ENCODE measurements at places on chromosomes 11 and 22.
A peak's percentile ranks its signal among the peaks of the same experiment; 100 is the strongest.

DNA sequence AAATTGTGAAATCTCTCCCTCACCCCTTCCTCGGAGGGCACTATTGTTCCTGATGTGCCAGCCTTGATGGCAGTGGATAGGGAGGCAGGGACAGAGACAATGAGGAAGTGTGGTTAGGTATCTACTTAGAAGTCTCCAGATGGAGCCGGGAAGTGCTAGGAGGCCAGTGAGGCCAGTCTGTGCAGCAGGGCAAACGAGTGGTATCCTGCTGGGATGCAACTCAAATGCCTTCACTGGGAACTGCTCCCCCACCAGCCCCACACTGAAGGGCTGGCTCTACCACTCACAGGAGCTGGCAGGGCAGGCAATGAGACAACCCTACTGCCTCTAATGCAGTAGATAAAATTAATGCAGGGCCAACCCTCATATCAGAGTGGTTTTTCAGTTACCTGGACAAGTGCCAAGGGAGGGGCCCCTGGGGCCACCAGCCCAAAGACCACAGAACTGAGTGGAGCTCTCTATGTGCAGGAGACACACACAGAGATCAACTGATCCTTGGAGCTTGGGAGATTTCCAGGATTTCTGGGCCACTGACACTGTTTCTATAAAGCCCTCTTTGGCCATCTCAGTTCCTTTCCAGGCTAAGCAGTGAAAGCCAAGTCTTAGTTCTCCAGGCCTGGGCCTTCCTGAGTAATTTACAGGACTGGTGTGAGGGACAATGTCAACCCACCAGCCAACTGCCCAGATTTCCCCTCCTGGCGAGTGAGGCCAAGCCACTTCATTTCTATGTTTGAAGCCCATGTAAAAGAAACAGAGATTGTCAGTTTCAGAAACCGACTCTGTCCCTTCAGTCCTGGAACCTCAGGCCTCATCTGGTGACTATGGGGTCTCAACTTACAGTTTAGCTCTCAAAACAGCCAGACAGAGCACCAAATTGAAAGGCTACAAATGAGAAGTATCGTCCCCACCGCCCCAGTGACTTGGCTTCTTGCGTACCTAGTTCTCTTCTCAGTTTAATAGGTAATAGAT lies 4.1 kb downstream of the MIF start:
- DNase-seq = no peak

- no peak for DNase-seq
Observed at GRCh38 chr22:20088263-20088648, 8.2 kb downstream of the DGCR8 start.

DNA sequence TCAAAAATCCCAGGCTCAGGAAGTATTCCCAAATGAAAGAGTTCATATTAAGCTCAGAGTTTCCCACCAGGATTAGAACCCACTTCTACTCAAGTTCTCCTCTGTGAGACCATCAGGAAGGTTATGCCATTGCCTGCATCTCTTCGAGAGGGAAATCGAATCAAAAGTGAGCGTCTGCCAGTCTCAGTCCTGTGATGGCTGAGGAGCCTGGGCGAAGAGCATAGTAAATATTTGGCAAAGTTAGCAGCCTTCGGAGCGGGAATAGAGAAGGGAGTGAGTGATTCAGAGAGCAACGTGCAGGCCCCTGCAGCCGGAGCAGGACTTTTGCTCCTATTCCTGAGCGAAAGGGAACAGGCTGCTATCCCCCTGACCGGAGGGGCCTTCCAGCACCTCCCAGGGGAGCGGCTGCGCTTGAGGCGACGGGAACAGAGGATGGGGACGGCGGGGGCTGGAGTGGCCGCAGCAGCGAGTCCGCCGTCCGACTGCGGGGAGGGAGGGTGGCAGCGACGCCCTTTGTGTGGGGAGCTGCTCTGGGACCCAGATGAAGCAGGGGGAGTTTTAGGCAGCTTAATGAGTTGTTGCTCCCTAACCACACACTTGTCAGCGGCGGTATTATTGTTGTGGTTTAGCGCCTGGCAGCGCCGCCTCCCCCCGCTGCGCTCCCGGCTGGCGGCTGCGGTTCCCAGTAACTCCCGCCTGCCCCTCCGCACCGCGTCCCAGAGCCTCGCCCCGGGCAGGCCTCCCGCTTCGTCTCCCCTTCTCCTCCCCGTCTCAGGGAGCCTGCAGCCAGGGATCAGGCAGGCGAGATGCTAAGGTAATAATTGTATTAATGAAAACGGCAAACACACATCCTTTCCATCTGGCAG lies 21.7 kb upstream of the NRGN start:
- no peak for DNase-seq

GRCh38 chr22:31866918-31867317 lies 77.4 kb upstream of the YWHAH start:
- no peak for DNase-seq

GRCh38 chr11:2581151-2581930 lies 118.5 kb downstream of the KCNQ1OT1 start:
- no peak for DNase-seq

DNA sequence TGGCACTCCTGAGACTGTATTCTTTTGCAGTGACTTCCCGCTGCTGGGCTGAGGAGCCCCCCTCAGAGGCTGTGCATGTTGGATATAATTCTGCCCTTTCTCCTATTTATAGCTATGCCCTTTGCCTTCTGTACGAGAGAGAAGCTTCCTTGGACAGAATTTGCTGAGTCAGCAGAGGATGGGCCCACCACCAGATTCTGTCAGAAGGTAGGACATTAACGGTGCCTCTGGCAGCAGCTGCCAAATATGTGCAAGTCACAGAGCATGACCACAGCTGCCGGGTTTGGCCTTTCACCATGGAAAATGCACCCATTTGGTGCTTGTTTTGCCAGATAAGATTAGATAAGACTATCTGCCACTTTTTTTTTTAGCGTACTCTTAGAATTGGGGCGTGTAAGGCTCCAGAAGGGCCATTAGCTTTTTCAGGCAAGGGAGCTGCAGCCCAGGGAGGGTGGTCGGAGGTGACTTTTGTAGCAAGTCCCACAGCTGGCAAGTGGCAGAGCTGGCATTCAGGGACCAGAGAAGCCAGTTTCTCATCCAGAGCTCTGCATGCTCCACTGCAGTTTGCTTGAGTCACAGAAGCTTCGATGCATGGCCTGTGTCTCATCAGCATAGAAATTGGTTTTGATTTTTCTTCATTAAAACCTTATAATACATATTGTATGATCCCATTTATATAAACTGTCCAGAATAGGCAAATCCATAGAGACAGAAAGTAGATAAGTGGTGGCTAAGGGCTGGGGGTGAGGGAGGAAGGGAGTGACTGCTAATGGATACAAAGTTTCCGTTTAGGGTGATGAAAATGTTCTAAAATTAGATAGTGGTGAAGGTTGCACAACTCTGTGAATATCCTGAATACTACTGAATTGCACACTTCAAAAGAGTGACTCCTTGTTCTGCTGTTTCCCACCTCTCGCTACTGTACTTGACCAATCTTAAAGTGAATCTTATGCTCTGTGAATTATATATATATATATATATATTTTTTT lies 15.8 kb downstream of the UPB1 start:
- peak; percentile 42 for DNase-seq

GRCh38 chr11:128498721-128499245 lies 88.6 kb downstream of the ETS1 start:
- peak; percentile 67 for DNase-seq

- peak; percentile 19 for DNase-seq
Observed at GRCh38 chr22:26330971-26331625, 98.0 kb upstream of the ASPHD2 start.

GRCh38 chr11:76903325-76903724 lies 42.6 kb downstream of the ACER3 start:
- DNase-seq = no peak

- DNase-seq = peak; percentile 100
Observed at GRCh38 chr11:65493367-65494176, 5.3 kb upstream of the MALAT1 start.

DNA sequence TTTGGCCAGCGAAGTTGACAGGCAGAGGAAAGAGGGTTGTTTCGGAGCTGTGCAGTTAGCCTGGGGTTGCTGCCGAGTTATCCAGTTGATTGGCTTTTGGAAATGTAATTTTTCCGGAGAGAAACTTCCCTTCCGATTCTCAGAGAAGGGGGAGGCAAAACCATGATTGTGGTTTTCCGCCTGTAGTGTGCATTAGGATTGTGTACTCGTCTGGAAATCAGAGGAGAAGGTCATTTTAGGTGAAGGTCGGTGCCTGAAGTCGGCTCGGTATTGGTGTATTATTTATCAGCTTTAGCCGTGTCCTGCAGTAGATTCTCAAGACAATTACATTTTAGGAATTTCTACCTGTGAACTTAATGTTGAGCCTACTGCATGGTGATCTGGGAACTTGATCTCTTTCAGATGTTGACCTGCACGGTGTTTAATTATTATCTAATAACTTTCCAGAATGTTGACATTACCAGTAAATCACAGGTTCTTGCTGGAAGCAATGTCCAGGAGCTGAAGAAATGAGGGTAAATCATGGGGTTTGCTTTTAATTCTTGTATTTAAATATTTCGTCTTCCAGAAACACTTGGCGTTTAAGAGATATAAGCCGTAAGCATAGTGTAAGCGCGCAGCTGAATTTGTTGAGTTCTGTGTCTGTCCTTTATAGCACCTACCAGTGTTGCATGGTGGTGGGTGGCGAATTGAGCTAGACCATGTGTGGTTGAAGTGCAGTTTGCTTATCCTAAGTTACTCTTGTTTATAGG lies 1.3 kb downstream of the ARHGEF12 start:
- no peak for DNase-seq

GRCh38 chr11:57597461-57597915 lies at the start of gene SERPING1:
Gene SERPING1 (plus strand): TSS chr11:57597685. CDS start chr11:57598271, 586 bp downstream.
- peak; percentile 50 for DNase-seq

DNA sequence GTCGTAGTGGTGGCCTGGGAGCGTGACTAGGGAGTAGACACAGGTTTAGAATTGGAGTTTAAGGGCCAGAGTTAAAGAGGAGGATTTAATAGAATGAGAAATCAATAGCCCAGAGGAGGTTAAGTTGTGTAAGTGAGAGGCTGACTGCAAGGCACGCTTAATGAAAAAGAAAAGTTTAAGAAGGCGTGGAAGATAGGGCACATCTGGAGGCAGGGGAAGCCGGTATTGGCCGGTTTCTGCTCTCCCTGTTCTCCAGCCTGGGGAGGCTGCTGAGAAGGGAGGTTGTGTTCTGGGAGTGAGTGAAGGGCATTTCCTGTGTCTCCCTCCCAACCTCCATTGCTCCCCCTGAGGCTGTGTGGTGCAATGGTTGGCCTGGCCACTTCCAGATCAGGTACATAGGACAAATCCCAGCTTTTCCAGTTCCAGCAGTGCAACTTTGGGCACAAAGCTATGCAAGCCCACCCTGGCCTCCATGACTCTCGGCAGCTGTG lies 6.3 kb downstream of the GRIK4 start:
- no peak for DNase-seq

- DNase-seq = no peak
Observed at GRCh38 chr11:65305501-65306268, 9.0 kb upstream of the CDC42EP2 start.

- DNase-seq = no peak
Observed at GRCh38 chr11:100965346-100965745, 164.3 kb downstream of the PGR start.

DNA sequence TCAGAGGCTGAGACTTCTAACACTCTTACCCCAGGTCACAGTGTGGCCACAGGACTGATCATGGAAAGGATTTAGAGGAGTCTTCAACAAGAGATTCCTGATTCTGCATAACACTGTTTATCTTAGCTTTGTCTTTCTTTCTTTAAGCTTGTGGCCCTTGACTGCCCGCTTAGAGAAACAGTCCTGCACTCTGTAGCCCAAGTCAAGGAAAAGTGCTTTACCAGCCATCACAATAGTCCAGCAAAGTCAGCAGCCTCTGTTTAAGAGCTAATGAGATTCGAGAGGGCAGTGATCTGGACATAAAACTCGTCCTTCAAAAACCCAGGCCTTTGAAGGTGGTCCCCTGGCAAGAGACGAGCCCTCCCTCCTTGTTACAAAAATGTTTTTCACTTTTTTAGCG lies 30.0 kb downstream of the PRDM10 start:
- DNase-seq = no peak

DNA sequence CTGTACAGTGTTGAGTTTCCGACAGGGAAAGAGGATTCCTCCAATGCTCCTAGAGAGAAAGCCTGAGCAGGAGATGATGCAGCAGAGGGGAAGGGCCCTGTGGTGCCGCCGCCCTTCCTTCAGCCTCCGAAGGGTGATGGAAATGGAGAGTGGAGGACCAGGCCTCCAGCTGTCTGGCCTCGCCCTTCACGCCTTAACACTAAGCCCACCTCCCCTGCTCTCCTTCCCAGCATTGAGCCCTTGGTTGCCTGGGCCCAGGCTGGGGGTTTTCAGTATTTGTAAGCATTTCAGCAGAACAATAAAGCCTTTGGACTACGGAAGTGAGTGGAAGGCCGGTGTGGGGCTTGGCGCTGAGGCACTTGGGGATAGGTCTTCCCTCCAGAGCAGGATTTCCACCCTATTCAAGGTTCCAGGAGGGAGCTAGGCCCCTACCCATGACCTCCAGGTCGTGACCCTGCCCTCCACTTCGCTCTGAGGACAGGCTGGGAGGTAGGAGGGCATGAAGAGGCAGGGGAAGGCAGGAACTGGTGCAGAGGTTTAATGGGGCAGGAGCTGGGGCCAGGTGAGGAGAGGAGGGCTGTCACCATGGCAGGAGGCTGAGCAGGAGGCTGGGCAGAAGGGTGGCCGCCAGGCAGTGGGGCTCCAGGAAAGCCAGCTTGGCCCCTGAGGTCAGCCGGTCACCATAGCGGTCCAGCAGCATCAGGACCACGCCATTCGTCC lies 21.6 kb downstream of the TREH start:
- no peak for DNase-seq

GRCh38 chr11:102468616-102469195 lies 16.1 kb upstream of the TMEM123 start:
- DNase-seq = no peak

- DNase-seq = peak; percentile 69
Observed at GRCh38 chr11:125170510-125171031, 6.0 kb downstream of the PKNOX2 start.

DNA sequence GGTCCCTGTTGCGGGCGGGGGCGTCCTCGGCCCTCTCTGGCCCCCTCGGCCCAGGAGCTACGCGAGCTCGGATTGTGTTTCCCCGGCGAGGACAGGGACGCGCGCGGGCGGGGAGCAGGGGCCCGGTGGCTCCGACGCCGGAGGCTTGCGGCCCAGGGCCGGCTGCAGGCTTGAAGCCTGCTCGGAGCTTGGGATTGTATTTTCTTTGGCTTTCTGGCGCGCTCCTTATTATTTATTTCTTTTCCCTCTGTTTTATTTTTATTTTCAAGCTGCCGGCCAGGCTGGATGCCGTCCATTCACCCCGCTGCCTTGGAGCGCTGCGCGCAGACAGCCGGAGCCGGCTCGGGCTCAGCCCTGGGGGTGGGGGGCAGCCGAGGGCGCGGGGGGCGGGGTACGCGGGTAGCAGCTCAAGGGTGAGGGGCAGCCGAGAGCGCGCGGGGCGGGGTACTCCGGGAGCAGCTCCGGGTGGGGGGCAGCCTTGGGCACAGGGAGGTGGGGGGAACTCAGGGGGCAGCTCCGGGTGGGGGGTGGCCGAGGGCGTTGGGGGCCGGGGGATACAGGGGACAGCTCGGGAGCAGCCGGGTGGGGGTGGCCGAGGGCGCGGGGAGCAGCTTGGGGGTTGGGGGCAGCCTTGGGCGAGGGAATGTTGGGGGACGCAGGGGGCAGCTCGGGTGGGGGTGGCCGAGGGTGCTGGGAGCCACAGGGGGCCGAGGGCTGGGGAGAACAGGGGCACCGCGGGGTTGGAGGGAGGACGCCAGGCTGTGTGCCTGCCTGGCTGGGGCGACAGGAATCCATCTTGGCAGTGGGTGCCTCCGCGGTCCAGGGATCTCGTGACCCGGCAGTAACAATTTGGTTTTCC lies 42.7 kb downstream of the KCNJ1 start:
- DNase-seq = no peak

GRCh38 chr11:66247295-66247694 lies 21.1 kb upstream of the RAB1B start:
- DNase-seq = no peak
